Effector memory CD4-positive, alpha-beta T cell (primary cell): ENCODE measurements at places on chromosomes 5 and 9.
A peak's percentile ranks its signal among the peaks of the same experiment; 100 is the strongest.

GRCh38 chr5:72882989-72883388, 66.5 kb downstream of the TNPO1 start:
- no peak for DNase-seq
- no peaks in the 10 kb centered on the region for H3K4me1 ChIP-seq
- H3K27me3 ChIP-seq: no peaks in the 10 kb centered on the region
- H3K27ac ChIP-seq: no peak overlapping the region

GRCh38 chr5:56515011-56515410, 281.9 kb upstream of the ANKRD55 start:
- H3K27me3 ChIP-seq: no peaks in the 10 kb centered on the region
- no peaks in the 10 kb centered on the region for H3K36me3 ChIP-seq
- peaks cover 13% of the 10 kb centered on the region for H3K4me1 ChIP-seq
- H3K4me3 ChIP-seq: no peak overlapping the region
- no peak overlapping the region for H3K27ac ChIP-seq

- H3K4me1 ChIP-seq: no peaks in the 10 kb centered on the region
- H3K27me3 ChIP-seq: no peaks in the 10 kb centered on the region
- DNase-seq: no peak
- H3K27ac ChIP-seq: no peak overlapping the region
- no peak overlapping the region for H3K4me3 ChIP-seq
- H3K36me3 ChIP-seq: no peaks in the 10 kb centered on the region
Measured at GRCh38 chr5:172417130-172417841, 37.0 kb downstream of the SH3PXD2B start.

DNA sequence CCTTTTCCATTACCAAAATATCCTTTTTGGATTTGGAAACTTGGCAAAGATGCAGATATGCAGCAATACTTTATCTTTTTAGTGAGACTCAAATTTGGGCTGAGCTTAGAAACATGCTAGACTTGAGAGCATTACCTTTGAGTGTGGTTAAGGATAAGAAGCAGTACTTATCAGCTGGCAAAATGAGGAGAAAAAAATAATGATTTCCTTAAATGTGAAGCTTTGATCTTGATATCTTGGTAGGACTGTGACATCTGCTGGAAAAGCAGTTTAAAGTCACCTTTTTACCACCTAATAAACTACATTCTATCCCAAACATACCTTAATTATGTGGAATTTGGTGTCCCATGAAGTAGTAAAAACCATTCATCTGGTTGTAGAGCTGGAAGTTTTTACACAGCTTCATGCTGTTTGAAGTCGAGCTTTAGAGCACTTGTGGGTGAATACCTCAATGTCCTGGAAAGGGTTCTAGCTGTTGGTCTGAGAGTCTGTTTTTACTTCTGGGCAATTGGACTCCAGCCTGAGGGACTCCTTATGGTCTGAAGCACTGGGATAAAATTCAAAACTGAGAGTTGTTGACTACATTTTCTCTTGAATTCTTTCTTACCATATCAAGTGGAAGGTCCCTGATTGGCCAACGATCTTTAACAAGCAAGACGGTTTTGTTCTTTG, 53.4 kb downstream of the LRRC70 start:
- no peaks in the 10 kb centered on the region for H3K4me1 ChIP-seq
- no peak for DNase-seq
- H3K27ac ChIP-seq: no peak overlapping the region
- H3K4me3 ChIP-seq: no peak overlapping the region
- H3K36me3 ChIP-seq: peaks cover 18% of the 10 kb centered on the region
- no peaks in the 10 kb centered on the region for H3K27me3 ChIP-seq

- no peaks in the 10 kb centered on the region for H3K4me1 ChIP-seq
- no peak overlapping the region for H3K27ac ChIP-seq
- no peaks in the 10 kb centered on the region for H3K36me3 ChIP-seq
- no peak overlapping the region for H3K4me3 ChIP-seq
Measured at GRCh38 chr9:82334286-82334685, 345.7 kb downstream of the SPATA31D1 start.

DNA sequence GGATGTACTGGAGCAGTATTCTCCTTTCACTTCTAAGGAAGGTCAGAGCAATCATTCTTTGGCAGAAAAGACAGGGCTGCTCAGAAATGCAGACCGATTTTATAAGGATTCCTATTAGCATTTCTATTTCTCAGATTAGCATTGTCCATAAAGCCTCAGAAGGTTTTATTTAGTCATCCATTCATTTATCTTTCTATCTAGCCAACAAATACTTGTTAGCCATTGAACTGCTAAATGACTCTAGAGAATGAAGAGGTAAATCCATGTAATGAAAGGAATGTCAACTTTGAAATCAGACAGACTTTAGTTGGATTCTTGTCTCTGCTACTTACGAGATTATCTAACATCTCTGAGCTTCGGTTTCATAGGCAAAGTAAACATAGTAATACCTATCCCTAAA, 165.2 kb downstream of the SLC25A46 start:
- no peaks in the 10 kb centered on the region for H3K27me3 ChIP-seq
- H3K4me1 ChIP-seq: no peaks in the 10 kb centered on the region
- no peak overlapping the region for H3K4me3 ChIP-seq
- H3K27ac ChIP-seq: no peak overlapping the region

DNA sequence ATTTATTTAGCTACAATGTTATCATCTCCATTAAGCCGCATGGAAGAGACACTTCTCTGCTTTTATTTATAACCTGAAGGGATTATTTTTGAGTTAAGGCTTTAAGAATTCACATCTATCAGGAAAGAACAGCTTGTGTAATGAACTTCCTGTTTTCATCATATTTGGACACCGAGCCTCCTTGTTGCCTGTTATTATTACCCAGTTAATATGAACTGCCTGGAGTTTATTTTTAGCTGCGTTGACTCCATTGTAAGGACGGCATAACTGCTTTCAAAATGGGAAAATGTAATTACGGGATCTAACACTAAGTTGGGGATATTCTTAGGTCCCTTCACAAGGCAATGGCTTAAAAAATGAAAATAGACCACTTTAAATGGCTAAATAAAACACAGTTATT, 89.0 kb upstream of the NR4A3 start:
- no peak overlapping the region for H3K27ac ChIP-seq
- no peaks in the 10 kb centered on the region for H3K36me3 ChIP-seq
- no peaks in the 10 kb centered on the region for H3K4me1 ChIP-seq
- H3K27me3 ChIP-seq: no peaks in the 10 kb centered on the region
- no peak overlapping the region for H3K4me3 ChIP-seq

DNA sequence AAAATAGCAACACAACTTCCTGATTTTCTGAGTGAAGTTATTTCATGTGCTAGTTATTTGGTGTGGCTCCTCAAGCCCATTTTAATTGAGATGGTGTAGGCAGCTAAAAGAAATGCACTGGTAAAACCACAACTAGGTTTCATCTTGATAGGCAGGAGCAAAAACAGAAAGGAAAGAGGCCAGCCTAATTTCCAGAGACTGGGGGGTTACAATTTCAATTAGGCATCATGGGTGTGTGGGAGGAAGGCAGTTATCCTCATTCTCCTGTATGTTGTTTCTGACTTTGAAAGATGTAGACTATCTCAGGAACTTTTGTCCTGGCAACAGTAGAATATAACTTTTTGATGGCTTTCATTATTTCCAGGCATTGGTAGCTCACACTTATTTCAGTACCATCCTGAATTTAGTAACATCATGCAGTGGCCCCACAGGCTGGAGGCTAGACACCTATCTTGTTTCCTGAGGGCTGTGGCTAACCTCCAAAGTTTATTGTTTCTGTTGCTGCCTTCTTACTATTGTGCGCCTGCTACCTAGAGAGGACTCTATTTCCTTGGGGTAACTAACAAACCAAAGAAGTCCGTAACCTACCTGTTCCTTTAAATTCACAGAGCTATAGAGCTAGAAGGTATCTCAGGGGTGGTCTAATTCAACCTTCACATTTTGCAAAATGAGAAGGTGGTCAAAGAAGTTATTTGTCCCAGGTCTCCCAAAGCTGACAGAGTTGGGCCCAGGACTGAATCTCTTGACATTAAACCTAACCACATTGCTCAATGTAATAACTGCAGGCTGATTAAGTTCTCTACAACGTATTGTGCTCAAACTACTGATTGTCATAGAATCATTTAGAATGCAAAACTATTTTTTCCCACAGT, 42.4 kb downstream of the FYB1 start:
- H3K4me3 ChIP-seq: peak overlapping the region; percentile 8
- peaks cover 64% of the 10 kb centered on the region for H3K4me1 ChIP-seq
- peaks cover 4% of the 10 kb centered on the region for H3K36me3 ChIP-seq
- H3K27me3 ChIP-seq: no peaks in the 10 kb centered on the region

DNA sequence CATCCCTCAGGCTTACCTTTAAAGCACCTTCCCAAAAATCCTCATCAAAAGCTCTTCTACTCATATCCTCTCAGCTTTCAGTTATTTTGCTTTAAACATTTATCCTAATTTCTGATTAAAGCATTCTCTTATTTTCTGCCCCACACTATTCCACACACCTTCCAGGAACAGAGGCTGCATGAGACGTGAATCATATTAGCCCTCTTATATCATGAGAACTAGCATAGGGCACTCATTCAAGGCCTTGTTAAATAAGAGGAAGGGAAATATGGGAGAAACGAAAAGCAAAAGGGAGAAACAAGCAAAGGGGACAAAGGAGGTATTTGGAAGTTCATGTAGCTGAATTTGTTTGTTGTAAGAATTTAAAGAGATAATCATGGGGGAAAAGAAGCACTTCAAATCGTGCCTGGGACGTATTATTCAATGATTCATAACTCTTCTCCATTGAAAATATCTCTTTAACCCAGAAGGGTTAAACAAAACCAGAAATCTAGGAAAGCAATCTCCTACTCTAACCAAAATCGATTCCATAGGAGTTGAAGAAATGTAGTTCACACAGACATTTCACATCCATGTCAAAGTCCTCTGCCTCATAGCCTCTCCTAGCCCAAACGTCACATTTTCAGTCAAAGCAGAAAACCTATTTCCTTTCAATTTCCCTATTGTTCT, 4.1 kb downstream of the ALDH1A1 start:
- no peaks in the 10 kb centered on the region for H3K4me1 ChIP-seq
- no peak overlapping the region for H3K4me3 ChIP-seq
- no peaks in the 10 kb centered on the region for H3K27me3 ChIP-seq

DNA sequence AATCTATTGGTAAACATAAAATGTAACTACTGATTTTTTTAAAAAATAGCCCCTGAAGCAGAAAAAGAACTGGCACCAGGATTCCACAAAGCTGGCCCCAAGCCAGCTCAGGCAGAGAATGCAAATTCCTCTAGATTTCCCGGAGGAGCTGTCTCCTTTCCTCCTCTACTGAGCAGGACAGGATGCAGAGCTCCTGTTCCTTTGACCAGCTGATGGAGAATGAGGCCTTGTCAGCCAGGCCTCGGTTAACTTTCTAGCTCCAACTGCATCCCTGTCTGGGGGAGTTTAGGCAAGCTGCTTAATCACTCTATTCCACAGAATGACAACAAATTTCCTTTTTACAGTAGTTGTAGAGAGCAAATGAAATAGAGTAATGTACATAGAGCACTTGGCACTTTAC, 155.5 kb downstream of the GNAQ start:
- no peak overlapping the region for H3K27ac ChIP-seq
- no peak for DNase-seq
- H3K27me3 ChIP-seq: no peaks in the 10 kb centered on the region
- H3K36me3 ChIP-seq: no peaks in the 10 kb centered on the region
- no peaks in the 10 kb centered on the region for H3K4me1 ChIP-seq

DNA sequence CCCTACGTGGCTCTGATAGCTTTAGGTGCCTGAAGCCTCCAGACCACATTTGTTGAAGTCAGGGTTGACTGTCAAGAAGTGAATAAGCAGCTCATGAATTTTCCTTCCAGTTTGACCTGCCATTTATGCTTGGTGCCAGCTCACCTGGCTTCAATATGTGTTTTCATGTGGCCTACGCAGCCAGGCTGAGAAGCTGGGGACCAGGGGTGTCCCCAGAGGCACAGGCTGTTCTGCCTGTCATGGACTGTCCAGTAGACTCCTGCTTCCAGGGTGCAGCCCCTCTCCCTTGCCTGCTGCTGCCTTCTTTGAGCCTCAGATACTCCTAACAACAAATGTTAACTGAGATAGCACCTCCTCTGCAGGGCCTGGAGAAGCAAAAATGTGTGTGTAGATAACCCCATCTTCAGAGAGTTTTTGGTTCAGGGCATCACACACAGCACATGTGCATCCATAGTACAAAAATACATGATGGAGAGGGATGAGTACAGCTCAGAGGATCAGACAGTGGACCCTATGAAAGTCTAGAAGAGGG, 5.8 kb downstream of the TNFAIP8 start:
- H3K27me3 ChIP-seq: no peaks in the 10 kb centered on the region
- peaks cover 77% of the 10 kb centered on the region for H3K4me1 ChIP-seq
- peaks cover 9% of the 10 kb centered on the region for H3K36me3 ChIP-seq

GRCh38 chr5:31614151-31615020, 24.5 kb upstream of the PDZD2 start:
- H3K4me1 ChIP-seq: no peaks in the 10 kb centered on the region
- H3K27ac ChIP-seq: no peak overlapping the region
- H3K36me3 ChIP-seq: no peaks in the 10 kb centered on the region
- no peak for DNase-seq
- H3K27me3 ChIP-seq: peaks cover 7% of the 10 kb centered on the region

GRCh38 chr5:146894753-146895521, 16.4 kb upstream of the PPP2R2B start:
- no peaks in the 10 kb centered on the region for H3K36me3 ChIP-seq
- H3K27me3 ChIP-seq: no peaks in the 10 kb centered on the region
- H3K4me1 ChIP-seq: no peaks in the 10 kb centered on the region
- H3K4me3 ChIP-seq: no peak overlapping the region
- no peak for DNase-seq
- H3K27ac ChIP-seq: no peak overlapping the region
